EH (cell line): ENCODE measurements at places on chromosomes 11 and 22.

DNA sequence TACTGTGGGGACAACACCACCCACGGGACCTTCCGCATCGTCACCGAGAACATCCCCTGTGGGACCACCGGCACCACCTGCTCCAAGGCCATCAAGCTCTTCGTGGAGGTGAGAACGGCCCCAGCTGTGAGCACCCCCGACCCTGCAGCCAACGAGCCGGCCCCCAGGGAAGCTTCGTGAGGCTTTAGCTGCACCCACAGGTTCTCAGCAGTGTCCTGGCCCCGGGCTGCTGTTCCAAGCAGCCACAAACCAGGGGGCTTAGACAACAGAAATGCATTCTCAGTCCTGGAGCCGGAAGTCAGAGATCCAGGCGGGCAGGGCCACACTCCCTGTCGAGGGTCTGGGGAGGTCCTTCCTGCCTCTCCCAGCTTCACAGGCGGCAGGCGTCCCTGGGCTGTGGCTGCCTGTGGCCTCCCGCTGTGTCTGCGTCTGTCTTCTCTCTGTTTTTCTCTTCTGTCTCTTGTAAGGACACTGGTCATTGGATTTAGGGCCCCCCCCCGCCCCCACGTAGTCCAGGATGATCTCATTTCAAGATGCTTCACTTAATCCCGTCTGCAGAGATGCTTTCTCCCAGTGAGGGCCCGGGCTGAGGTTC, 12.5 kb downstream of the MUC5B start:
- DNase-seq: no peak

GRCh38 chr22:31556627-31557203, 60.4 kb downstream of the SFI1 start:
- DNase-seq: peak; percentile 55

DNA sequence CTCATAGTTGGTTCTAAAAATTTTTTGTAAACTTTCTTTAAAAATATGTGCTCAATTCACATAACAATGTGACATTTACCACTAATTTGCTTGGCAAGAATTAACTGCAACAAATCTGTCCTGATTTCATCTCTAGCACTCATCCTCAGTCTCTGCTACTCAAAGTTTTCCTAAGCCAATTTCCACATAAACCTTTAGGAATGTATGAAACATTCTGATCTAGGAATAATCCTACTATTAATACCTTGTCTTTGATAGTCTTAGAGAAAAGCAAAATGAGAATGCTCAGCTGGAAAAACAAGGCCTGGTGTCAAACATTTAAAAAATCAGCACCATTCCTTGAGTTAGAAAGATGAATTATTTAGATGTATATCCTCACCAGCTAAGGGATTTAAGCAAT, 114.3 kb downstream of the CD44 start:
- peak; percentile 76 for DNase-seq

DNA sequence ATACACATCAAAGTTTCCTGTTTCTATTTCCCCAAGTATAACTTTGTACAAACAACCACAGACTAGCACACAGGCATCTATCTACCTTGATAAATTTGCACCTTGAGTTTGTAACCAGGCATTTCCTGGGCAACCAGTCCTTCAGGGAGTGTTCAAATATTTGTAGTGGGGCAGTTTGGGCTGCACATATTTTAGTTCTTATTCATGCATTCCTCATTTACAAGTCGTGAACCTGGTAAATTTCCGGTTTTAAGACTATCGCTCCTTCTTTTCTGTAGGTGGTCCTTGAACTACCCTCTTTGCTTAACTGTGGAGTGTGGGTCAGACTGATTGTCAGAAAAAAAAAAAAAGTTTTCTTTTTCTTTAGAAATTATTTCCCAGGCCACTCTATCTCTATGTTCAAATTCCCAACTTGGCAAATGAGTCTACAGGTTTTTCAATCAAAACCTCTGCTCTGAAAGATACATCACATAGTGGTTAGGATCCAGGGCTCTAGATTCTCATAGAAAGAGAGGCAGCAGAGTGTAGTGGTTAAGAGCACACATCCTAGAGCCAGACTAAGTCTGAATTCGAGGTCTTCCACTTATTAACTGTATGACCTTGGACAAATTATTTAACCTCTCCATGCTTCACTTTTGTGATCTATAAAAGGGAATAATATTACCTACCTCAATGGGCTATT, 201.5 kb downstream of the SOX6 start:
- peak; percentile 48 for DNase-seq

DNA sequence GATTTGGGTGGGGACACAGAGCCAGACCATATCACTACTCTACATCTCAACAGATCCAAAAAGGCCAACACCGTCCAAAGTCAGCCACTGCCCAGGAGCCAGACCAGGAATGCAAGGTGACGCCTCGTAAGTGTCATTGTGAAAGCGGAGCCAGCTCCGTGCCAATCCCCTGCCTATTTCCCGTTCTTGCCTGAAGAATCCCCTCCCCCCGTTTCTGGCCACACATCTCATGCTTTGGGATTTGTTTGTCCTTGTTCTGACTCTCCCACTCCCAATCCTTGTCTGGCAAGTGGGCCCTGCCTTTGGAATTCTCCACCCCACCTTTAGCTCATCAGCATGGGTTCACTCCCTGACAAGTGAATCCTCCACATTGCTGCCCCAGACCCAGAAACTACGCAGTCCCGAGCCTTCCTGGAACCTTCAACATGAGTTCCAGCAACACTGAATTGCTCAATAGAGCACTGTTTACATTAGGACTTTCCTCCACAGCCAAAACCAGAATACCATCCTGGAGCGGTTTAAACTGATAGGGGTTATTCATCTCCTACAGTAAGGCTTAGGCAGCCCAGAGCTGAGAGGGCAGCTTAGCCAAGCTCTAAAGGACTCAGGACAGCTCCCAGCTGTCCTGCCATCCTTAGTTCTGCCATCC, 6.0 kb upstream of the SLC35C1 start:
- DNase-seq: peak; percentile 19

DNA sequence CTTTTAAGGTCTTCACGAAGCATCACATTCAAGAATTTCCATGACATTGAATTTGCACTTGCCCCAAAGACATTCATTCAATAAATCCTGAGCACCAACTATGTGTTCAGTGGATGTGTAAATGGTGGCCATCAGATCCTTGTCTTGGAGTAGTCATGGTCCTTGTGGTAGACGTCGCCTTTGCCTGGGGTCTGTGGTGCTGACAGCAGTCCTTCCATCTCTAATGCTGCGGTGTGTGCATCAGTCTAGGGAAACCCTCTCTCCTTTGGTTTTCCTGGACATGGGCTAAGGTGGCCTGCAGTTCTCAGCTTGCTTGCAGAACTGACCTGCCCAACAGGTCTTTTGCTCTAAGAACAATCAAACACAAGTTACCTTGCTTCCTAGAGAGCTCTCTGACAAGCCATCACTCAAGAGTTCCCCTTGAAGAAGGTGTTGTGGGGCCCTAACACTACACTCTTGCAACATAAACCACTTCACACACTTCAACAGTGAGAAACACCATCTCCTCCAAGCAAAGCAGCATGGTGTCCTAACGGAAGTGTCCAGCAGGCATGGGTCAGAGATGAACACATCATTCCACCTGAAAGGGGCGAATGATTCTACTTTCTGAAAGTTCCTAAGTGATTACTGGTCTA, 72.1 kb downstream of the BUD13 start:
- DNase-seq: no peak

DNA sequence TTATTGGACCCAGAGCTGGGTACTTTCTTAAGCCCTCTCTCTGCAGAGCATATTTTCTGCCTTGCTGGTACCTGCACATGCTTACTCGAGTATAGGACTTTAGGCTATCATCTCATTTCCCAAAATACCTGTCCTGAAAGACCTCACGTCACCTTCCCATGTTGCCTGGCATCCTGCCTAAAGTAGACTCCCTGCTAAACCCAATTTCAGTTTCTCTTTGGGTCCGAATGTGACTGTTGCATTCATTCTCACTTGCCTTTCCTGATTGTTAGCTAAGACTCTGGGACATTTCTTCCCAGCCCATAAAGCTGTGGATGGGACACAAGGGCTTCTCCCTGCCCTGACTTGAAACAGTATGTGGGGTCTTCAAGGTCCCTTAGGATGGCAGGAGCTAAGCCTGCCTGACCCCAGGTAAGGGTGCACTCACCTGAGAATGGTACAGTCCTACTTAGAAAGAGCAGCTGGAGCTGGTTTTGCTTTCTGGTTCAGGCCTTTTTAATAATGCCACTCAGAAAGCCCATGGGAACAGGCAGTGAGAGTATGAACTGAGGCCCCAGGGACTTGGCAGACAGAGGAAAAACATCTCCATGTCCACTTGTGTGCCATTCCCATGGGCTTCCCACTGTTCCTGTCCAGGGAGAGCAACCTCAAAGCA, 12.9 kb downstream of the OR51E2 start:
- DNase-seq: no peak

DNA sequence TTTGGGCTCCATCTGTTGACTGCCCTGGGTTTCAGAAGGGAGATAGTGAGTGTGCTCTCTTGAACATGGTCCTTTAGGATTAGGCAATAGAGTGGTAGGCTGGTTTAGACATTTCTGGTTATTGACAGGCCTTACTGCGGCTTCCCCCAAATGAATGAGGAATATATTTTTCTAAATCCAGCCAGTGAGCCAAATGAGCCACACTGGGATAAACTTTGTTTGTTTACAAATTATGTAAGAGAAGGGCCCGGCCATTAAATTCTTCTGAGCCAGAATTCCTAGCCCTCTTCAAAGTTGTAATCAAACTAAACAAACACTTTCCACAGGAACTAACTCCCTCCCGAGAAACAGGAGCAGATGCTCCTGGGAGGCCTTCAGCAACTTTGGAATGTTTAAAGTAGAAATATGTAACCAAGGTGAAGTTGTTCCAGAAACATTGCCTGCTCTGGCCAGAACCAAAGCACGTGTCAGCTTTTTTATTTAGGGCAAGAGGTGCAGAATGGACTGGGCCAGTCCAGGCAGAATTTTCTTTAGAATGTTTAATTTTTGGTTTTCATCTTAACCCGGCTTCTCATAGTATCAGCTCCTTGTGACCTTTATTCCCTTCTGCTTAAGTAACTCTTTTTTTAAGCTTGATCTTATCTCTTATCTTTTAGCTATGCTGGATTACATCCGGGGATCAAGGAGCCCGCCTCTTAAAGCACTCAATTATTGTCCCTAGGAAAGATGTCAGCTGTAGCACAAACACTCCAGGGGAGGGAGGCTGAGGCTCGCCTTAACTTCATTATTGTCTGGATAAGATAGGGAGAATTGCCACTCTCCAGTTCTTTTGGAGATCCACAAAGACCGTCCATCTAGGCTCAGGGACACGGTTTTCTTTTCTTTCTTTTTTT, 28.7 kb downstream of the ZNRF3 start:
- peak; percentile 56 for DNase-seq

- DNase-seq: no peak
Measured at GRCh38 chr22:50678218-50678650, 5.6 kb downstream of the SHANK3 start.

DNA sequence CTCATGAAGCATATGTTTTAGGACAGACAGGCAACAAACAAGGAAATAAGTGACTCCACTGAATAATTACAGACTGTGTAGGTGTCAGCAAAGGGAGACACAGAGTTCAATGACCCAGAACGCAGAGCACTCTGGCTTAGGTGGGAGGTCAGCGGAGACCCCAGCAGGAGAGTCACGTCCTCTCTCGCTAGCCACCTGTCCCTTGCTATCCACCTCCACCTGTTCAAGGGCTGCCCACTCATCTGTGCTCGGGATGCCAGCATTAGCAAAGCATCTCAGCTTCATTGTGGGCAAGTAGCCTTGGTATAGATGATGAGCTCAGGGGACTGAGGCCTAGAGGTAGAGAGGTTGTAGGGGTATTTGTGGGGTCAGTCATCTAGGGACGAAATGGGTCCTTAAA, 21.8 kb upstream of the ATXN10 start:
- no peak for DNase-seq

DNA sequence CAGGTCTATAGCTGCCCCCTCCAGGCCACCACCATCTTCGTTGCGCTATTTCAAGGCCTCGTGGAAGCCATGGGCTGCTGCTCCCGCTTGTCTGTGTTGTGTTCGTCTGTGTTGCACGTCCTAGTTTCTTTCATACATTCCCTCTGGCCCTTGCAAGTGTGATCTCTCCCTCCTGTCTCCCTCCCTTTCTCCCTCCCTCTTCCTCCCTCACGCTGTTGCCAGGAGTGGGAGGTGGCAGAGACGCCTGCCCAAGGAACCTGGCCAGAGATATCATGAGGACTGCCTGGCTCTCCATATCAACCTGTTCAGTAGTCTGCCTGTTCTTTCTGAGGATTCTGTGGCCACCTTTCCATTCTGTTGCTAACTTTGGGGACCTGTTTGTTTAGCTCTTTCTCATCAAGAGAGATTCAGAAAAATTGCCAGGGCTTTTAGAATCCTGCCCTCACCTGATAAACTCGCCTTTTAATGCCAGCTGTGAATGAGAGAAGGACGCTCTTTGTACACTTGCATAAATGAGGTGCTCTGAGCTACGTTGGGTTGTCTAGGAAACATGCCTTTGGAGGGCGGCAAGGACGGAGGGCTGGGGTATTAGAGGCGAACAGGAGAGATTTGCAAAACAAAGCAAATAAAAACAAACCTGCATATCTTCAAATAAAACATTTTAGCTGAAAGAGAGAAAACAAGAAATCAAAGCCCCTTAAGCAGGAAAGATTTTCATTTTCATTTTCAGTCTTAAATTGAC, 185.2 kb downstream of the TBC1D22A start:
- no peak for DNase-seq

DNA sequence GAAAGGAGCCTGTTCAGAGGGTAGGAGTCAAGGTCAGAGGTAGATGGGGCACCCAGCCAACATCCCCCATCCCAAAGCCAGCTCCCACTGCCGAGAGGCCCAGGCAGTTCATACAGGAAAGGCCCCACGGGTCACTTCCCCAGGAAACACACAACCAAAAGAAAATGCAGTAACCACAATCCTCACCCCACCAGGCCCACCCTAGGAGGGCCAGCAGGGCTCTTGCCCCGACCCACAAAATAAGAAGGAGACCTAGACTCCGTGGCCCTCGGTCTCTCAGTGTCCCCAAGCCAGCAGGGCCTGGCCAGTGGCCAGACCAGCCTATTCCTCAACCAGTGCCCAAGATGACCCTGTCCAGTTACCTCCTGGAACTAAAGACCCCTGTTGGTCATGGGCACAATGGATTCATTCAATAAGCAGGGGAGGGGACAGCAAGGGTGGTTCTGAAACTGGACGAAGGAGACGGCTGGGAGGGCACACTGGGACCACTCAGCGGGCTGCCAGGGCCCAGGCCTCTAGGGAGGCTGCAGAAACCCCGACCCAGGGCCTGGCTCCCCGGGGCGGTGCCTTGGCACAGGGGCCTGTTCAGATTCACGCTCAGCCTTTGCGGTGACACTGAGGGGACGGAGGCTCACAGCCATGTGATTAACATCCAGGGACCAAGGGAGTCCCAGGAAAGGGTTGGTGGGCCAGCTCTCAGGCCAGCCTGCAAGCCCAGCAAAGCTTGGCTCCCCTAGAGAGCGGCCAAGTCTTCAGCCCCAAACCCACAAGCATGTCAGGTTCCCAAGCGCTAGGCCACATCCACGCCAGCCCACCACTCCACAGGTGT, 5.5 kb downstream of the RAB3IL1 start:
- DNase-seq: no peak

GRCh38 chr22:32752816-32753520, 48.5 kb upstream of the TIMP3 start:
- peak; percentile 25 for DNase-seq

GRCh38 chr22:24727218-24727851, 47.2 kb downstream of the PIWIL3 start:
- peak; percentile 85 for DNase-seq
